ENCODE measurements at places on chromosomes 7 and 10. TPM values are rescaled to one million over a fixed set of nuclear protein-coding genes. Genes with fewer than 3 reads are reported as not detected.

DNA sequence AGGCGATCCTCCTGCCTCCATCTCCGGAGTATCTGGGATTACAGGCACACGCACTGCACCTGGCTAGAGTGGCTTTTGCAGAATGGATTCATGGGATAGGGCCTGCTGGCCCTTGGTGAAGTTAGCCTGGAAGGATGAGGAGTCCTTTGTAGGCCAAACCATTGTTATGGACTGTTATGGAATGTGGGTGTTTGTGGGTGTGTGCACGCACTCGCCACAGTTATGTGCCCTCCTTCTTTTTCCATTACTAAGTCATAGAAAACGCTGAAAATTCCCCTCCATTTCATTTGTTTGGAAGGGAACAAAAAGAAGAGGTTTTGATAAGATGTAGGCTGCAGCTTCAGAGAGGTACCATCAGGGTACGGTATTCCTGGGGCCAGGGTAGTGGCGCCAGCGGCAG is 15.0 kb downstream of the ZNF862 start:
- no peak overlapping the region for H3K27ac ChIP-seq
- no peak overlapping the region for H3K4me3 ChIP-seq
- H3K4me1 ChIP-seq, result peaks cover 15% of the 10 kb centered on the region
- no peaks in the 10 kb centered on the region for H3K36me3 ChIP-seq

COL1A2 gene
- 42.8 TPM for total RNA-seq

SPRN gene
- total RNA-seq, result 0.42 TPM

GRCh38 chr7:1737956-1738355 is 67.9 kb downstream of the ELFN1 start:
- no peak overlapping the region for H3K27ac ChIP-seq
- H3K27me3 ChIP-seq, result no peaks in the 10 kb centered on the region
- DNase-seq, result no peak
- no peaks in the 10 kb centered on the region for H3K36me3 ChIP-seq
- H3K4me3 ChIP-seq, result no peak overlapping the region

CTAGE4 gene
- total RNA-seq, result 6.2 TPM

DNA sequence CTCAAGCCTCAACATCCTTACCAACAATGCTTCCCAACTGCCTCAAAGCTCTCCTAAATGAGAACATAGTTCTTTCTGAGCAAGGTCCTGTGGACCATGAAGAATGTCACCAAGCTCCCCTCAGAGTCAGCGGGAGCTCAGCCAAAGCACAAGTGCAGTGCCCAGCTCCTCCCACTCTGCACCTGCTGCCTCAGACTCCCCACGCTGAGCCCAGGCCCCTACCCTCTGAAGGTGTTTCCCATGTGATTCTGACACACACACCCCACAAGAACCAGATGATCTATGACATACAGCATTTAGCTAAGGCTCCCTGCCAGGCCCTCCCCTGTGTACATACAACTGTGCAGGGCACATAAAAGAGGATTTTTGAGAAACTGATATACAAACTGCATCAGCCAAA is 19.2 kb downstream of the ERCC6 start:
- H3K36me3 ChIP-seq, result peaks cover 14% of the 10 kb centered on the region
- no peak for DNase-seq
- no peak overlapping the region for H3K27ac ChIP-seq
- H3K4me1 ChIP-seq, result no peaks in the 10 kb centered on the region
- no peak overlapping the region for H3K4me3 ChIP-seq

TFPI2 gene
- total RNA-seq, result 4.4 TPM

GRCh38 chr10:132175907-132176581 is 10.7 kb upstream of the DPYSL4 start:
- H3K4me1 ChIP-seq, result no peaks in the 10 kb centered on the region
- no peak overlapping the region for H3K4me3 ChIP-seq
- no peaks in the 10 kb centered on the region for H3K27me3 ChIP-seq
- DNase-seq, result peak; percentile 64
- peaks cover 8% of the 10 kb centered on the region for H3K36me3 ChIP-seq

DNA sequence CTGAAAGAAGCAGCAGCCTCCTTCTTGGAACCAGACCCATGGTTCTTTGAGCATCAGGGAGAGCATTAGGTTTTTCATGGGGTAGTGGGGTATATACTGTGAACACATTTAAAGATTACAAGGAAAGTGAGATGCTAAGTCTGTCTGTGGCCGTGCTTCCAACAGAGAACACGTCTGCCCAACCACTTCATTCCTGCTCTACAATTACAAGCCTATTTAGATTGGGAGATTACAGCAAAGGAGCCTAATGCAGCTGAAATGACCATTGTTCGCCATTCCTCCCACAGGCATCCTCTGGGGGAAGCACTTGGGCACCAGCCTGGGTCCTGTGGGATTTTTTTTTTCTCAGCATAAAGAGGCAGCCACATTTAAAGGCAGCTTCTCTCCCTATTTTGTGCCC is 536.4 kb downstream of the XPNPEP1 start:
- no peak overlapping the region for H3K27ac ChIP-seq
- peaks cover 2% of the 10 kb centered on the region for H3K4me1 ChIP-seq
- H3K27me3 ChIP-seq, result no peaks in the 10 kb centered on the region
- no peak for DNase-seq
- no peak overlapping the region for H3K4me3 ChIP-seq

DNA sequence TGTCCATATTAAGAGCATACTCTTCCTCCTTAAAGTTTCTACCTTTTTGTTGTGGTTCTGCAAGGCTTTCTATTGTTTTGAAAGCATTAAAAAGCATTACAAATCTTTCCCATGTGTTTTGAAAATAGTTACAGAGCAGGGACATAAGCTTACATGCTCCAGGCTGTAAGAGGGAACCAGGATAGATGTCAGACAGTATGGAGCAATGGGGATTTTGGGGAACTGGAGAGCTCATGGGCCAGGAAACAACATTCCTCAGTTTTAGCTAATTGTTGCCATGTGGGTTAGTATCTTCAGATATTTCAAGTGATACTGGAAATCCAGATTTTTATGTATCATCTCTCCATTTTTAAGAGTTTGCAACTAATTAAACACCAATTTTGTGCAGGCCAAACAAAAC is 3.5 kb downstream of the MDFIC start:
- DNase-seq, result no peak
- H3K4me3 ChIP-seq, result no peak overlapping the region
- no peaks in the 10 kb centered on the region for H3K36me3 ChIP-seq

DNA sequence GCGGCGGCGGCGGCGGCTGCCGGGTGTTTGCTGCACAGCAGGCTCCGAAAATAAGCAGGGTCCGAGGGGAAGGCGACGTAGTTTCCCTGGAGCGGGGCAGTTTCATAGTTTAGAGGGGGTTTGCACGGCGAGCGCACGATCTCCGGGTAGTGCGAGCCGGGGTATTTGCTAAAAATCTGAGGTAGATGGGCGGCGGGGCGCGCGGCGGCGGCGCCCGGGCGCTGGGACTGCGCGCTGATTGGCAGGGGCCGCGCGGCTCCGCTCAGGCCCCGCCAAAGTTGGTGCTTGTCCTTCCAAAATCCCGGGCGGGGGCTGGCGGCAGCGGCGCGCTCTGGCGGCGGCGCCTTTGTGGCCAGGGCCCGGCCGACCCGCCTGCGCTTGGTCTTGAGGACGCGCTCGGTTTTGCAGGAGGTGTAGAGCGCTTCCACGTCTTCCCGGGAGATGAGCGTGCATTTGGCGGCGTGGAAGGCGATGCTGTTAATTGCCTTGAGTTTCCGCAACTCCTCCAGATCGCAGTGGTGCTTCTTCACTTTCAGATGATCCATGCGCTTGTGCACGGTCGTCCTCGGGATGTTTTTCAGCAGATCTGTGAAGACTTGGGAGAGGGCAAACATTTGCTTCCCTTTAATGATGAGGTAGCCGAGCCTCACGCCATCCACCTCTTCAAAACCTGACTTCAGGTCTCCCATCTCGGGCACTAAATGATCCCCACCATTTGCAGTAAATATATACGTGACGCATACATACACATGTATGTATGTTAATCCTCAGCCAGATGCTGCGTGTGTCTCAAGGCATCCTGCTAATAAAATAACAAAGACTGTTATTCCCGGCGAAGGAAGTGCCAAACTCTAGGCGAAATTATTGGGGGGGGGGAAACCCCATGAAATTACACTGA is 8.1 kb downstream of the SKIDA1 start:
- no peak overlapping the region for H3K27ac ChIP-seq
- peak overlapping the region; percentile 85 for H3K4me3 ChIP-seq
- peaks cover 11% of the 10 kb centered on the region for H3K4me1 ChIP-seq
- H3K36me3 ChIP-seq, result no peaks in the 10 kb centered on the region
- peaks cover 19% of the 10 kb centered on the region for H3K27me3 ChIP-seq
- peak; percentile 79 for DNase-seq

DNA sequence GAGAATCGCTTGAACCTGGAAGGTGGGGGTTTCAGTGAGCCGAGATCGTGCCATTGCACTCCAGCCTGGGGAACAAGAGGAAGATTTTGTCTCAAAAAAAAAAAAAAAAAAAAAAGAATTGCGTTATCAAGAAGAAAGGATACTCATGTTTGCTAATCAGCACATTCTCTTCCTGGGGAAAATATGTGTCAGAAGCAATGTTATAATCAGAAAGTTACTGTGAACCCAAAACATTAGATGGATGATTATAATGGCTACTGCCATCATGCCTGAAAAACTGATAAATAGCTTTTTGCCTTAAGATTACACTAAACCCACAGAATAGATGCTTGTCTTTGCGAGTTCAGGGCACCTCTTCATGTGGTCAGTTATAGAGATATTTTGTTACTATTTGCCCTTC is 24.3 kb upstream of the GNAI1 start:
- no peak overlapping the region for H3K27ac ChIP-seq
- H3K4me1 ChIP-seq, result no peaks in the 10 kb centered on the region
- DNase-seq, result no peak
- H3K4me3 ChIP-seq, result no peak overlapping the region
- no peaks in the 10 kb centered on the region for H3K27me3 ChIP-seq

FGFR2 gene
- 135 TPM for total RNA-seq

DNA sequence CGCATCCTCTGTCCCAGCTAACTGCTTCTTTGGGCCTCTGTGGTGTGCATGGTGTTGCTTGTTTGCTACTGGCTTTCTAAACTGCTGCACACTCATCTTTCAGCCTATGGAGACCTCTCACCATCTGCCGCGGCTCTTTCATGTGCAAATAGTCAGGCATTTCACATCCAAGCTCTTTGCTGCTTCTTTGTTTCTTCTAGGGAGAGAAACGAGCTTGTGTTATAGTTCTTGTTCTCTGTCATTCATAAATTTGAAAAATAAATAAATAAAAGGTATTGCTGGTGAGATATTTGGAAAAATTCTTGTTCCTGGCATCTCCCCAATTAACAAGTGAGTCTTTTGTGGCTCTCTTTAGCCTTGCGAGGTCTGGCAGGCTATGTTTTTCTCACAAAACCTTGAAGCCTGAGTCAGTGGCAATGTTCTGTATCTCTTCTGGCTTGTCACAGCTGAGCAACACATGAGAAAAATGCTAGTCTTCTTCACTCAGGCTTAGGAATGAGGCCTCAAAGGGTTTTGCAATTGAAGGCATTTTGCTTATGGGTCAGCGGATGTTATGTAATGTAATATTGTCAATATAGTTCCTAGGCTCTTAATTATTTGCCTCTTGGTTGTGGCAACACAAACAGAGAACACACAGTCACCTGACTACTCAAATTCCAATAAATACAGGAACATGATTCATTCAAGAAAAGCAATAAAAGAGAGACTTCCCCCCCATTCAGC is 274.0 kb downstream of the FRMD4A start:
- no peaks in the 10 kb centered on the region for H3K27me3 ChIP-seq
- peaks cover 6% of the 10 kb centered on the region for H3K4me1 ChIP-seq
- peaks cover 4% of the 10 kb centered on the region for H3K36me3 ChIP-seq
- H3K4me3 ChIP-seq, result no peak overlapping the region
- DNase-seq, result peak; percentile 43

ZNF438 gene
- total RNA-seq, result 0.97 TPM

GRCh38 chr7:103296901-103297836 is at the start of gene PMPCB:
PMPCB (plus strand) TSS chr7:103297435; CDS start chr7:103297460, 25 bp downstream.
- DNase-seq, result peak; percentile 94
- H3K36me3 ChIP-seq, result peaks cover 13% of the 10 kb centered on the region
- H3K27ac ChIP-seq, result no peak within 1 kb of the TSS
- no peaks in the 10 kb centered on the region for H3K4me1 ChIP-seq

DNA sequence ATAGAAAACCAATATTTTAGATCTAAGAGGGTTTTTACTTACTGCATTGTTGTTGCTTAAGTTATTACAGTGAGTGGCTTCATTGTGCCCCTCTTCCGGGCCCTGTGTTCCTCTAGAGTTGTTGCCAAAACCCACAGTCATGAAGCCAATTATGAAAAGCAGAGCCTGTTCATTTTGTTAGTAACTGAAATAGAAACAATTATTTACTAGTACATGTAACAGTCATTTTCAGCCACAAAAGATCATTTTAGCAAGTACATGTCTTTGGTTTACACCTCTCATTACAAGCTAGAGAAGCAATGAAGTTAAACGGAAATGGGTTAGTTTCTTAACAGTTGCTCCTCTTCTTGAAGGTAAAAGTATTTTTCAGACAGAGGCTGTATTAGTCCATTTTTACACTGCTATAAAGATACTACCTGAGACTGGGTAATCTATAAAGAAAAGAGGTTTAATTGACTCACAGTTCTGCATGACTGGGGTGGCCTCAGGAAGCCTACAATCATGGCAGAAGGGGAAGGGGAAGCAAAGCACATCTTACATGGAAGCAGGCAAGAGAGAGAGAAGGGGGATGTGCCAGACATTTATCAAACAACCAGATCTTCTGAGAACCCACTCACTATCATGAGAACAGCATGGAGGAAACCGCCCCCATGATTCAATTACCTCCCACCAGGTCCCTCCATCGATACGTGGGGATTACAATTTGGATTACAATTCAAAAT is 380.5 kb downstream of the SFMBT2 start:
- no peaks in the 10 kb centered on the region for H3K4me1 ChIP-seq
- no peak overlapping the region for H3K27ac ChIP-seq

DNA sequence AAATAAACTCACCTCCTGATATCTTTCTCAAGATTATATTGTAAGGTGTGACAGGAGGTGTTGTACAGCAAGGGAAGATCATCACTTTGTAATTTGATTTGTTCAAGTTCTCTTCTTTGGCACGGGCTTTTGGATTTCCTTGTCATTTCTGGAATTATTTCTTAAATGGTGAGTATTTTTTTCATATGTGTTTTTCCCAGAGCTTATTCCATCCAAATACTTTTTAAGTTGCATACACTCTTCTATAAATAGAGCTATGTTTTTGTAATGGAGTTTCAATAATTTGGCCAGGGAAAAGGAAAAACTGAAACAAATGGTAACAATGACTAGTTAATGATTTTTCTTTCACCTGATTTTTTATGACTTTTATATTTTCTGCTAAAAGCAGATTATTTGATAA is 92.5 kb downstream of the CFAP58 start:
- H3K4me1 ChIP-seq, result peaks cover 3% of the 10 kb centered on the region
- no peak for DNase-seq
- no peaks in the 10 kb centered on the region for H3K27me3 ChIP-seq
- H3K4me3 ChIP-seq, result no peak overlapping the region

ITGB1 gene
- total RNA-seq, result 253 TPM

KCNMA1 gene
- total RNA-seq, result 2.0 TPM

ASB10 gene
- total RNA-seq, result not detected

STAG3 gene
- 3.1 TPM for total RNA-seq

LDB3 gene
- 0.18 TPM for total RNA-seq

CEP55 gene
- 17.8 TPM for total RNA-seq

GRCh38 chr7:78970440-78970916 is 483.0 kb downstream of the MAGI2 start:
- no peak overlapping the region for H3K4me3 ChIP-seq
- H3K27ac ChIP-seq, result no peak overlapping the region
- H3K27me3 ChIP-seq, result no peaks in the 10 kb centered on the region
- no peaks in the 10 kb centered on the region for H3K36me3 ChIP-seq
- H3K4me1 ChIP-seq, result no peaks in the 10 kb centered on the region
- no peak for DNase-seq
